Stimulated activated CD4-positive, alpha-beta T cell treated with anti-CD3 and anti-CD28 coated beads, Interleukin-2, amount 100 ng/mL, for 24 hours (primary cell): ENCODE measurements at places on chromosomes 7 and 10.

- DNase-seq, result no peak
These were observed 43.0 kb upstream of the PRKAR2B start for GRCh38 chr7:107001490-107001889.

DNA sequence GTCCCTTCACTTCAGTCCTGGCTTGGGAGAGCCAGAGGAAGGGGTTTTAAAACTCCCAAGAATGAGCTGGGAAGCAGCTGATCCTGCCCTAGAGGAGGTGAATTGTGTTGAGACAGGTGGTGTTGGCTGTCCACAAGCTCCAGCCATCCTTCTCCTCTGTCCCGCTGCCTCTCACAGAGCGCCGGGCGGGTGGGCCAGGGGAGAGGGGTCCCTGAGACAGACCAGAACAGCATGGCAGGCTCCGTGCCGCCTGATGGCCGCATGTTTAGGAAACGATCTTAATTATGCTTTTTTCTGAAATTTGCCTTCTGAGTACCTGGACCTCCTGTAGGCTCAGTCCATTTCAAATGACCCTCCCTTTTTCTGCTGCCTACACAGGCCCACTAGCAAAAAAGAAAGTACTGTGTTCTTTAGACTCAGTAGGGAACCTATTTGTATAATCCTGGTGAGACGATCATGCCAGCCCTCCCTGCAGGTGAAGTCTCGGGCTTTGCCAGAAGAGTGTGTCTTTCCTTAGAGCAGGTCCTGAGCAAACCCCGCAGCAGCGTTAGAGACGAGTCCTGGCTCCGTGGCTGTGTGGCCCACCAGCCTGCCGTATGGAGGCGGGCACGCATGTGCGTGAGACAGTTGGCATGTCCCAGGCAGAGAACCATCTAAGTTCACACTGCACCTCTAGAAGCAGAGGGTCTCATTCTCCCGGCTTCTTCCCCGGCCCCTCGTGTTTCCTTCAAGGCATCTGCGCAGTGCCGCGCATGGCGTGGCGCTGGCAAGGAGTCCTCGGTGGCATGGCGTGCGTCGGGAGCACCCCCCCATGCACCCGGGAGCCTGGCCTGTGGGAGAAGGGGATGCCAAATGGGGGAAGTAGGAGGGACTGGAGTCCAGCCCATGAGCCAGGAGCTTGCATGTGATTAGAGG lies 26.3 kb upstream of the PWWP2B start:
- no peak for DNase-seq

DNA sequence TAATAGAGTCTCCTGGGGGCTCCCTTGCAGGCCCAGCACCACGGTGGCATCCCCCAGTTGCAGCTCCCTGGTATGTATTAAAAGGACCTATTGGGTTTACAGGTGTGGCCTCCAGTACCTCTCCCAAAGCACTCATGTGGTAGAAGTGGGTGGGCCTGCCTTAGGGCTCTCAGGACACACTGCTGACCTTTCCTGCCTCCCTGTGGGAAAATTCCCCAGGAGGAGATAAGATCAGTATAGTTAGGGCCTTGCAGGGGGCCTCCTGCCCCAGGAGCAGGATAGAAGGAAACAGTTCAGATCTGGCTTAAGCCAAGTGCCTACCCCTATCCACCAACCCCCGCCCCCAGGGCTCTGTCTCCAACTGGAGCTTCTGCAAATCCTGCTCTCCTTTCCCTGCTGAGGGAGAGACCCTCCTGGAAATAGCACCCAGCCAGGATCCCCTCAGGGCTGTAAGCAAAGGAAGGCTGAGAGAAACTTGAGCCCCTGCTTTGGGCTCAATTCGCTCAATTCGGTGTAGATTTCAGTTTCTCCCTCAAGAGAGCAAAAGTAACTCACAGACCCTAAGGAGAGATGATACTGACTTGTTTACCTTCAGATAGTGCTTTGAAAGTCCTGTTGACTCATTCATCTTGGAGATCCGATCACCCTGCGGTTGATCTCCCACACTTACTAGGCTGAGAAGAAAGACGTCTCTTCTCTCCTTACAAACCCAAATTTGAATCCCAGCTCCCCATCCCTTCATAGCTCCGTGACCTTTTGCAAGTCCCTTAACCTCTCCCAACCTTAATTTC lies 130.6 kb downstream of the WDR11 start:
- no peak for DNase-seq

GRCh38 chr10:31143331-31143935 lies 111.8 kb upstream of the ZNF438 start:
- DNase-seq, result no peak

DNA sequence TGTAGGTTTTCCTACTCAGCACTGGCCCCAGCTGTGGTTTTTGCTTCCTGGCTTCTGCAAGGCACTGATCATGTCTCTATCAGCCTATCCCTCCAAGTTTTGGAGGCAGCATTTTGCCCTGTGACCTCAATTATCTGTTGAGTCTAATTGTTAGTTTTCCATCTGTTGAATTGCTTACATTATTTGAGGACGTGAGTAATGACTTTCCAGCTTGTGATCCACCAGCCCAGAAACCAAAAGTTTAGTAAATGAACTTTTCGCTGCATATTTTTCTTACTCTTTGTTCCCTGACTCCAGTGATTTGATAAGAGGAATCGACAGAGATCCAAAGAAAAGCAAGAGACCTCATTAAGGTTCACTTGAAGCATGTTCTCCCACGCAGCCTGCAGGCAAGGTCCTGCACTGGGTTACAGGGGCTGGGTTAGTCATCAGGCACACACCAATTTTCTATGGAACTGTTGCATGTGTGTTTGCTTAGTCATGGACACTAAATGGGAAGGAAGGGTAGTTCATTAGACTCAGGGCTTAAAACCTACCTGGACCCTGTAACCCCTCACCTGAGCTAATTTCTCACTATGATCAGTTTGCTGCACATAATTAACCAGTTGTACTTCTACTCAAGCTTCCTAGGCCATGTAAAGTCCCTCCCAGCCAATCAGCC lies 57.2 kb downstream of the AKR1E2 start:
- DNase-seq, result no peak

DNA sequence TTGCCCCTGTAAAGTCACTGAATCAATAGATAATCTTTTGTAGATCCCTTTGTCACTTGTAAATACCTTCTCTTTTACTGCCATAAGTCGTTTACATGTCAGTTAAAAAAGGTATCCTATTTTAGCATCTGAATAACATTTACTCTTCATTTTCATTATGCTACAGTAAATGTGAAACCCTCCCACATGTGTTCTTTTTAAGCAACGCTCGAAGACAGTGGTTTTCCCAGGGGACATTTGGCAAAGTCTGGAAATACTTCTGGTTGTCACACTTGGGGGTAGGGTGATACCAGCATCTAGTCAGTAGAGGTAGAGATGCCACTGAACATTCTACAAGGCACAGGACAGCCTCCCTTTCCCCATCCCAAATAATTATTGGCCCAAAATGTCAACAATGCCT lies 23.7 kb downstream of the ATAD1 start:
- no peak for DNase-seq

DNA sequence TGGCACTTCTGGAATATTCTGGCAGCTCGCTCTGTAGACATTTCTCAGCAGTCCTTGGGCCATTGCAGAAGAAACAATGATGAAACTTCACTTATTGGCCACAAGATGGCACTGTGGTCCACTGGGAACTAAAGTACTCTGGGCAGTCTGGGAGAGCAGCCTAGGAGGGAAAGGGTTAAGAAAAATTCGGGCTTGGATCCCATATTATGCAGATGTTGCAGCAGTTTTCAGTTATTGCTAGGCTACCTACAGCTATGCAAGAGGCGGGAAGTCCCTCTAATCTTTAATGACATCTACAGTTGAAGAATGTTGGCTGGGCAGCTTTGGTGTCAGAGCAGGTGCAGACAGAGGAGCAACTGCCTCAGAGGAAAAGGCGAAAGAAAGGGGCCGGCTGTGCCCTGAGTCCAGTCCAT lies 201.7 kb upstream of the PRSS58 start:
- DNase-seq, result peak; percentile 29

DNA sequence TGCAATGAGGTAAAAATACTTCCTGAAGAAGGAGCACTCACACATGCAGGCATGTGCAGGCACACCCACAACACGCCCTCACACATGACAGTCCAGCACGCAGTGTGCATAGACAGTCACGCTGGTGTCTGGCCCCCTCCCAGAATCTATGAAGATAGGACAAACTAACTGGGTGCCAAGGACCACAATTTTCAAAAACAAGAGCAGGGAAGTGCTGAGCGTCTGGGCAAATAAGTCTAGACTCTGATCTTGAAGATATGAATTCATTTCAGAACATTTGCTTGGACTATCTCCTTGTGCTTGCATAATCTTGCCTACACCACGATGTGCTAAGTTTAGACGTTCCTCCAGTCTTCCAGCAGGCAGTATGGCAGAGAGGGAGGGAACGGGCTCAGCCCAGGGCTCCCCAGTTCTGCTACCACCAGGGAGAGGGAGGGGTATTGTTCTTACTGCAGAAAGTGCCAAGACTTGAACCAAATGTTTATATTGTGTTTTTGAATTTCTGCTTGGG lies 276.5 kb upstream of the KLF6 start:
- DNase-seq, result no peak

GRCh38 chr10:56586461-56586891 lies 225.4 kb upstream of the ZWINT start:
- no peak for DNase-seq

GRCh38 chr7:142908921-142909890 lies 23.7 kb upstream of the TRPV6 start:
- DNase-seq, result no peak

- peak; percentile 46 for DNase-seq
These were observed 922 bp downstream of the PPA1 start for GRCh38 chr10:70232155-70232858.

DNA sequence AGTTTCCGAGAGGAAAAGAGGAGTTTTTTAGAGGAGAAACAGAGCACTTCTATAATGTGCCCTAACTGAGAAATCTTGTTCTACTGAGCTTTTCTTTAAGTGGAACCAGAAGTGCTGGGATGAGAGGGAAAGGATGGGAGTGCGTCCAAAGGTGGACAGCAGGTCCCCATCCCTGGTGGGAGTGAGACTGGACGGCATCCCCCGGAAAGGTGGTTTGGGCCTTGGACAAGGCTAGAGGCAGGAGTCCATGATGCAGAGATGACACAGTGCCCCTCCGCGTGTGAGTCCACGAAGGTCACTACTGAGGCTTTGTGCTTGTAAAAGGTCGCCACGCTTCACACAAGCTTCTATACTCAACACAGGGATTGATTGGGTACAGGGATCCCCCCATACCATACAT lies 6.1 kb upstream of the EN2 start:
- no peak for DNase-seq

- no peak for DNase-seq
These were observed 1.8 kb downstream of the MINDY4 start for GRCh38 chr7:30772984-30773383.

DNA sequence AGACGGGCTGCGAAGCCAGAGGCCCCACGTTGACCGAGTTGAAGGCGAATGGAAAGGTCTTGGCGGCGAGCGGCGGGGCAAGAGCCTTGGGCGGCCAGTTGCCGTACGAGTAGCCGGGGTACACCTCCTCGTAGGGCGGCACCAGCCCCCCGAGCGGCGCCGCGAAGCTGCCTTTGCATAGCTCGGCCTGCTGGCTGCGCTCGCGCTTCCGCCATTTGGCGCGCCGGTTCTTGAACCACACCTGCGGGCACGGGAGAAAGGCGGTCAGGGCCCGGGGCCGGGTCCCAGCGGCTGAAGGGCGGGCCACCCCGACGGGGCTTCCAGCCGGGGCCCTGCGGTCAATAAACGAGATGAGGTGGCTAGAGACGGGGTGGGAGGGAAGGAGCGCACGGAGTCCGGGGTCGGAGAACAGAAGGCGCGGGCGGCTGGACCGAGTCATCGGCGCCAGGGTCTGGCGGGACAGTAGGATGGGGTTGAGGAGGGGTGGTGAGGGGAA lies 4.8 kb downstream of the ELOVL3 start:
- DNase-seq, result peak; percentile 45

- DNase-seq, result no peak
These were observed 158.8 kb downstream of the SKAP2 start for GRCh38 chr7:26705567-26705966.

- no peak for DNase-seq
These were observed 401.9 kb downstream of the SORCS3 start for GRCh38 chr10:105042906-105043552.

- DNase-seq, result no peak
These were observed 21.8 kb upstream of the MRC1 start for GRCh38 chr10:17787087-17787961.

DNA sequence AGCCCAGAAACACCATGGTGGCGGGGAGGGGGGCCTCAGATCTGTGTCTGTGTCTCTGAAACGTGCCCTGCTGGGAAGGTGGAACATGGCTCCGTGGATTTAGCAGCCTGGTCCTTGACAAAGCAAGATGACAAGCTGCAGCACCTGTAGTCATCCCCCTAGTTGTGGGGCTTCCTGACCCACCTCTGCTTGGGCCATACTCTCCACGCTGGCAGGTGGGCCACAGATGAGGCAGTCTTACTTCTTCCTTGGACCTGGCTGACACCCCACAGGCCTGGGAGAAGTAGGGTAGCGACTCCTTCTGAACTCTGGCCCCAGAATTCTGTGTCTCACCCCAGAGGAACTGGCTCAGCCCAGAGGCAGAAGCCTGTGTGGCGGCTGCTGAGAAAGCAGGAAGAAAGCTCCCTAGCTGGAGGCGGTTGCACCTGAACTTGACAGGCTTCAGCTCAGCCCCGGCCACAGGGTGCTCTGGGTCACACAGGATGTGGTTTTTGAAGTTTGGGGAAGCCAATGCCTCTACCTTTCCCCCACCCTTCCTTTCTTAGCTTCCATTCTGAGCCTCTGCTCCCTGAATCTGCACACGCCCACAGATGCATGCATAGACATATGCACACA lies 113.9 kb downstream of the ABLIM1 start:
- DNase-seq, result peak; percentile 60
